T-cell (primary cell): ENCODE measurements at places on chromosomes 12 and 14. TPM values are rescaled to one million over a fixed set of nuclear protein-coding genes. Genes with fewer than 3 reads are reported as not detected.

TGFB3 gene
- total RNA-seq: 8.8 TPM

ABCC9 gene
- not detected for total RNA-seq

GRCh38 chr12:3888659-3889058, 15.5 kb upstream of the PARP11 start:
- DNase-seq: no peak
- H3K36me3 ChIP-seq: no peaks in the 10 kb centered on the region
- no peak overlapping the region for H3K27ac ChIP-seq

DPPA3 gene
- total RNA-seq: not detected

- peak overlapping the region; percentile 86 for H3K27ac ChIP-seq
- H3K4me1 ChIP-seq: peaks cover 42% of the 10 kb centered on the region
- no peak overlapping the region for H3K4me3 ChIP-seq
- DNase-seq: peak; percentile 52
Observed at GRCh38 chr12:108616941-108617858, 16.5 kb downstream of the SELPLG start.

ATL1 gene
- total RNA-seq: 2.1 TPM

DNA sequence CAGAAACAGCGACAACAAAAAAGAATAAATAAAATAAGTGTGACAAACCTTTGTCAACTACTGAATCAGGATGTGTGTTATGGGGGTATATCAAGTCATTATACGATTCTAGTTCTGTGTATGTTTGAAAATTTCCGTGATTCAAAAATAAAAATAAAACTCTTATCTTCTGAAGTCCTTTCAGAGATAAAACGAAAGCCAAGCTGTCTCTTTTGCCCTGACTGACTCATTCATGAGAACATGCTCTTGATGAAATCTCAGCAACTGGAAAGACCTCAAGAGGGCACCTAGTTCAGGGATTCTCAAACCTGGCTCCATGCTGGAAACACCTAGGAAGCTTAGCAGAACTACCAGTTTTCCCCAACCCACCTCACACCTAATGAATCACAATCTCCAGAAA, 9.2 kb downstream of the FOXN3 start:
- no peak for DNase-seq
- no peaks in the 10 kb centered on the region for H3K27me3 ChIP-seq
- H3K4me1 ChIP-seq: peaks cover 21% of the 10 kb centered on the region
- H3K27ac ChIP-seq: no peak overlapping the region
- H3K4me3 ChIP-seq: no peak overlapping the region

DNA sequence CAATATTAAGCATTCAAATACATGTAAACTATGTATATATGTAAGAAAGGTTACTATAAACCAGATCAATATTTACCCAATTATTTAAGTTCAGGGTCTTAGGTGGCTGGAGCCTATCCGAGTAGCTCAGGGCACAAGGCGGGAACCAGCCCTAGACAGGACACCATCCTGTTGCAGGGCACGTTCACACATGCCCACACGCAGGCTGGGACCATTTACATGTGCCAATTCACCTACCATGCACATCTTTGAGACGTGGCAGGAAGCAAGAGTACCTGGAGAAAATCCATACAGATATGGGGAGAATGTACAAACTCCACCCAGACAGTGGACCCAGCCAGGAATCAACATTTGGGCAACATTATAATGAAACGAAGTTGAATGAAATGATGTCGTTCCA, 263.0 kb upstream of the E2F7 start:
- no peak overlapping the region for H3K27ac ChIP-seq
- DNase-seq: no peak
- H3K4me1 ChIP-seq: no peaks in the 10 kb centered on the region
- H3K36me3 ChIP-seq: no peaks in the 10 kb centered on the region
- peaks cover 18% of the 10 kb centered on the region for H3K27me3 ChIP-seq
- no peak overlapping the region for H3K4me3 ChIP-seq

DNA sequence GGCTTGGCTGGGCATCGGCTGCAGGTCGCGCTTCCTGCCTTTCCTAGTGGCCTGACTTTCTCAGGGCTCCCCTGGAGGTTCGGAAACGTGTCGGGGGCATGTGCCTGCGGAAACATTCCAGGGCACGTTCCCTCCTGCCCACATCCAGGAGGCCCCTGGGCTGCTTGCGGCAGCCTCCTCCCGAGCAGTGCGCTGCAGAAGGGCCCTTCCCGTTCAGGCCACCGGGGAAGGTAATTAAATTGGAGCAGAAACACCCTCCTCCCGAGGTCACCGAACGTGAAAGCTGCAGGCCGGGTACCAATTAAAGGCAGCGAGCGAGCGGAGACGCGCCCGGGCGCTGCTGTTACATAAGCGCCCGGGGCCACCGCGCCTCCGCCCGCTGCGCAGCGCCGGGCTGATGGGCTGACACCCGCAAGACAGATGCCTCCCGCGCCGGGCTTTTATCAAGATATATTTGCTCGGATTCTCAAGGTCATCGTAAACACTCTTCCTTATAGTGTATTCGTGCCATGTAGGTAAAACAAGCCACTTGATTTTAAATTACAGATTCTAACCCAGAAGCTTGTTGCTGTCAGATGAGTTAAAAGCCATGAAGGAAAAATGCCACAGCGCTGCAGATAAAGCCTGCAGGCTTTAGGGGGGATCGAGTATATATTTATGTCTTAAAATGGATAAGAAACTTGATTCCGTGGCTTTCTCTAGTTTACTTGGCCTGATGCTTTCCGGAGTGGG, 31.4 kb downstream of the SSPN start:
- H3K4me3 ChIP-seq: peak overlapping the region; percentile 33
- no peaks in the 10 kb centered on the region for H3K36me3 ChIP-seq
- DNase-seq: no peak
- H3K27ac ChIP-seq: no peak overlapping the region
- H3K27me3 ChIP-seq: no peaks in the 10 kb centered on the region

- no peaks in the 10 kb centered on the region for H3K4me1 ChIP-seq
- H3K27me3 ChIP-seq: no peaks in the 10 kb centered on the region
- no peak overlapping the region for H3K27ac ChIP-seq
- H3K36me3 ChIP-seq: no peaks in the 10 kb centered on the region
- no peak overlapping the region for H3K4me3 ChIP-seq
- no peak for DNase-seq
Observed at GRCh38 chr14:102630405-102630804, 38.0 kb downstream of the RCOR1 start.

DNA sequence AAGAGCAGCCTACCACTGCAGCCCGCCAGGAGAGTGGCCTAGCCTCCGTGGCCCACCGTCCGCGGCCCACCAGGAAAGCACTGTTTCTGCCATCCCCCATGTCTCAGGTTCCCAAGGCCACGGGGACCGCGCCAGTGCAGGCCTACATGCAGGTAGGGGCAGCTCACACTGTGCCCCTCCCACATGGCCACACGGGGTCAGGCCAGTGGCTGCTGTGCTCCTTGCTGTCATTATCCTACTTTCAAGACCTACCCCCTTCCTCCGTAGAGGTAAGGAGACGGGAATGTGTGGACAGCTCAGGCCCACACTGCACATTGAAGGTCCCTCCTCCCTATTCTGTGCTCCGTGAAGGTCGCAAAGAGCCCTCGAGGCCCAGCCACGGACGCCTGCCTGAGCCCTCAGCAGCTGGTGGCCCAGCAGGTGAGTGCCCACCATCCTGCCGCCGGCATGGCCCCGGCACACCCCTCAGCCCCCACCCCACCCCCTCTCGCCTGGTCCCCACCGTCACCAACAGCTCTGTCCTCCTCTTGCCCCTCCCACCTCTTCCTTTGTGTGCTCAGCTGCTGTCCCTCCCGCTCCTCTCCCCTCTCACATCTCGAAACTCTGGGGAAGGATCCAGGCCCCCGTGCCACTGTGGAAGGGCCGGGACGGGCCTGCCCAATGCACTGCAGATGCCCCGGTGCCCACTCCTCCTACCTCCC, 10.0 kb downstream of the DDX51 start:
- no peak for DNase-seq
- no peaks in the 10 kb centered on the region for H3K36me3 ChIP-seq
- H3K4me1 ChIP-seq: no peaks in the 10 kb centered on the region
- no peak overlapping the region for H3K27ac ChIP-seq
- no peaks in the 10 kb centered on the region for H3K27me3 ChIP-seq

- no peak overlapping the region for H3K4me3 ChIP-seq
- H3K27me3 ChIP-seq: peaks cover 13% of the 10 kb centered on the region
- no peak for DNase-seq
- no peaks in the 10 kb centered on the region for H3K36me3 ChIP-seq
Observed at GRCh38 chr14:76710056-76711010, 50.9 kb upstream of the VASH1 start.

GRCh38 chr14:63492391-63492790, 50.8 kb downstream of the PPP2R5E start:
- peaks cover 2% of the 10 kb centered on the region for H3K36me3 ChIP-seq
- DNase-seq: no peak
- no peak overlapping the region for H3K4me3 ChIP-seq

- H3K36me3 ChIP-seq: no peaks in the 10 kb centered on the region
- H3K27me3 ChIP-seq: no peaks in the 10 kb centered on the region
- H3K27ac ChIP-seq: no peak overlapping the region
- DNase-seq: no peak
- no peak overlapping the region for H3K4me3 ChIP-seq
- H3K4me1 ChIP-seq: no peaks in the 10 kb centered on the region
Observed at GRCh38 chr14:85280074-85280473, 249.9 kb upstream of the FLRT2 start.

DNA sequence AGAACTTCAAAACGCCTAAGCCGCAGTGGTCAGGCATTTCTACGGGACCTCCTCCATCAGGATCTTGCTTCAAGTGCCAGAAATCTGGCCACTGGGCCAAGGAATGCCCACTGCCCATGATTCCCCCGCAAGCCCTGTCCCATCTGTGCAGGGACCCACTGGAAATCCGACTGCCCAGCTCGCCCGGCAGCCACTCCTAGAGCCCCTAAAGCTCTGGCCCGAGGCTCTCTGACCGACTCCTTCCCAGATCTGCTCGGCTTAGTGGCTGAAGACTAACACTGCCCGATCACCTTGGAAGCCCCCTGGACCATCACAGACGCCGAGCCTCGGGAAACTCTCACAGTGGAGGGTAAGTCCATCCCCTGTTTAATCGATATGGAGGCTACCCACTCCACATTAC, 1113.0 kb upstream of the TMEM132C start:
- H3K27me3 ChIP-seq: no peaks in the 10 kb centered on the region
- H3K36me3 ChIP-seq: no peaks in the 10 kb centered on the region
- no peak overlapping the region for H3K4me3 ChIP-seq
- H3K4me1 ChIP-seq: no peaks in the 10 kb centered on the region

DNA sequence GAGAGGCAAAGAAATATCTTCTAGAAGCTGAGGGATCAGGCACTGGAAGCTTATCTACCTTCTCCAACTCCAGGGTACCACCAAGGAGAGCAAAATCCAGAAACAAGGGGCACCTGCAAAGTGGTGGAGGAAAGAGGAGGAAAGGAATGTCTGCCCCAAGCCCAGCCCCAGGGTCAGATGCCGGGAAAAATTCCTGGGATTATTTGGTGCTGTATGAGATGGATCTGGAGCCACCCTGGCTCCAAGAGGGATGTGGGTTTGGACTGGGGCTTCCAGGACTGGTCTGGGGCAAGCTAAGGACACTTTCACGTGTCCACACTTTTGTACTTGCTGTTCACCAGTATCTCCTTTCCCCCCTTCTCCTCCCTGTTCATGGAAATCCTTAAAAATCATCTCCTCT, 69.8 kb downstream of the DPF3 start:
- no peaks in the 10 kb centered on the region for H3K36me3 ChIP-seq
- no peak overlapping the region for H3K4me3 ChIP-seq
- DNase-seq: no peak
- H3K27ac ChIP-seq: no peak overlapping the region
- H3K27me3 ChIP-seq: no peaks in the 10 kb centered on the region
- no peaks in the 10 kb centered on the region for H3K4me1 ChIP-seq

- H3K4me1 ChIP-seq: no peaks in the 10 kb centered on the region
- H3K4me3 ChIP-seq: no peak overlapping the region
- no peak for DNase-seq
- no peaks in the 10 kb centered on the region for H3K36me3 ChIP-seq
- no peaks in the 10 kb centered on the region for H3K27me3 ChIP-seq
- H3K27ac ChIP-seq: no peak overlapping the region
Observed at GRCh38 chr14:61033855-61034254, 52.8 kb downstream of the SLC38A6 start.

GRCh38 chr12:91272461-91273063, 89.9 kb upstream of the DCN start:
- H3K27me3 ChIP-seq: no peaks in the 10 kb centered on the region
- DNase-seq: no peak
- H3K27ac ChIP-seq: no peak overlapping the region
- no peak overlapping the region for H3K4me3 ChIP-seq
- H3K4me1 ChIP-seq: no peaks in the 10 kb centered on the region

GRCh38 chr14:60512973-60513571, 4.1 kb downstream of the SIX6 start:
- no peak for DNase-seq
- no peak overlapping the region for H3K4me3 ChIP-seq
- H3K4me1 ChIP-seq: peaks cover 42% of the 10 kb centered on the region
- peaks cover 26% of the 10 kb centered on the region for H3K27me3 ChIP-seq
- no peak overlapping the region for H3K27ac ChIP-seq
- no peaks in the 10 kb centered on the region for H3K36me3 ChIP-seq

PZP gene
- total RNA-seq: not detected

- DNase-seq: no peak
- no peak overlapping the region for H3K4me3 ChIP-seq
- no peaks in the 10 kb centered on the region for H3K27me3 ChIP-seq
- no peaks in the 10 kb centered on the region for H3K4me1 ChIP-seq
Observed at GRCh38 chr12:107501681-107502080, 183.9 kb upstream of the PWP1 start.

GRCh38 chr14:26596543-26597061, 1.2 kb downstream of the NOVA1 start:
- no peaks in the 10 kb centered on the region for H3K36me3 ChIP-seq
- no peak for DNase-seq
- no peak overlapping the region for H3K4me3 ChIP-seq
- H3K4me1 ChIP-seq: no peaks in the 10 kb centered on the region
- H3K27ac ChIP-seq: no peak overlapping the region
- peaks cover 12% of the 10 kb centered on the region for H3K27me3 ChIP-seq

NANOG gene
- 0.59 TPM for total RNA-seq

DIO3 gene
- total RNA-seq: not detected

- DNase-seq: no peak
- no peak overlapping the region for H3K4me3 ChIP-seq
- peaks cover 14% of the 10 kb centered on the region for H3K4me1 ChIP-seq
- H3K27me3 ChIP-seq: no peaks in the 10 kb centered on the region
- no peaks in the 10 kb centered on the region for H3K36me3 ChIP-seq
- peak overlapping the region; percentile 39 for H3K27ac ChIP-seq
Observed at GRCh38 chr12:11901701-11902524, 168.8 kb upstream of the BCL2L14 start.

- DNase-seq: no peak
- H3K4me1 ChIP-seq: no peaks in the 10 kb centered on the region
Observed at GRCh38 chr12:81874586-81874985, 115.4 kb upstream of the PPFIA2 start.

GRCh38 chr14:64987438-64987767, 708 bp downstream of the FNTB start:
- H3K4me1 ChIP-seq: peaks cover 33% of the 10 kb centered on the region
- peak overlapping the region; percentile 71 for H3K27ac ChIP-seq
- no peaks in the 10 kb centered on the region for H3K36me3 ChIP-seq
- H3K27me3 ChIP-seq: no peaks in the 10 kb centered on the region
- peak overlapping the region; percentile 96 for H3K4me3 ChIP-seq
- no peak for DNase-seq

- H3K27ac ChIP-seq: no peak overlapping the region
- H3K36me3 ChIP-seq: peaks cover 3% of the 10 kb centered on the region
- DNase-seq: no peak
- peaks cover 5% of the 10 kb centered on the region for H3K4me1 ChIP-seq
- no peak overlapping the region for H3K4me3 ChIP-seq
Observed at GRCh38 chr12:70353780-70354660, 12.1 kb upstream of the KCNMB4 start.
